Neural crest cell (in vitro differentiated cells): ENCODE measurements at places on chromosomes 6 and 20.

DNA sequence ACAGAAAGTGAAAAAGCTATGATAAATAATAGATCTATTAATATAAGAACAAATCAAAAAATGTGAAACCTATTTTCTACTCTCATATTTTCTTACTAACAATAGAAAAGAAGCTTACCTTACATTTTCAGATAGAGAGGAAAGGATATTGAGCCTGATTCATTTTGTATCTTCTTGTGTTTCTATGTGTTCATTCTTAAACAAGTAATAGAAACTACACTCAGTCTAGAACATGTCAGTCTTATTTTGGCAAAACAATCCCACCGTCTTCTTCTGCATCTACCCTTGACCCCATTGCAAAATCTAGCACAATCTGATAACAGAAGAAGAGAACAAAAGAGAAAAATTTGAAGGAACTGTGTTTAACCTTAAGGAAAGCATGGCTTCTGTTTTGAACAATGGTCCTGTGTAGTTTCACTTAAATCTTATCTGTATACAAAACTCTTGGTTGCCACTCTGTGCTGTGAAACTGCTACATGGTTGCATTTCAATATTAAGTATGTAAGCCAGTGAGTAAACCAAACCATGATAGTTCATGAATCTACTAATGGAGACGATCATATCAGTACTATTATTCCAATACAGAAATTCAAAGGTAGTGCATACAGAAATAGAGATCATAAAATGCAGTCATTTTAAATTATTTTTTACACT, 69.5 kb upstream of the LGSN start:
- no peak for DNase-seq

DNA sequence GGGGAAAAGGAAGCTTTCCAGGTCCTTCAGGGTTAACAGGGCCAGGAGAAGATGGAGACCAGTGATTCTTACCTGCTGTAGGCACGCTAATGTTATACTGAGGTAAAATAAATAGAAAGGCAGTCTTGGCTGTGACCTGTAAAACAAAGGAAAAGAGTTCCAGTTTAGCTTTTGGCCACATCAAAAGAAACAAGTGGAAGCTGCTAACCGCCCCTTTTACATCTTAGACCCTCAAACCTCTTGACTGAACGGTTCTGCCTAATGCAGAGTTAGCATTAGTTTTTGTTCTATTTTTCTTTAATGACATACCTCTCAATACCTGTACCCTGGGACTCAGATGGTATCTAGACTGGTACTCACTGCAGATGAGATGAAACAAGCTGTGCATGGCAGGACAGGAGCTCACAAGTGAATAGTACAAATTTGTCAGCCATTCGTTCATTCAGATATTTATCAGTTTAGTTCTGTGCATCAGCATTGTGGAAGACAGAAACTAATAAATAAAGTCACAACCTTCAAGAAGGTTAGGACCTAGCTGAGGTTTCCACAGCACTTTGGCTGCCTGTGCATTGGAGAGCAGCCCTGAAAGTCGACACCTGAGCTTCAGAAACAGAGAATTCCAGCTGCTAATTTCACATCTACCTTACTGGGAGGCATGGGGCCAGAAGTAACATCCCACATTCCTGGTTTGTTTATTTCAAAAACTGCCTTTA, 41.0 kb downstream of the TRAM2 start:
- DNase-seq = no peak

- DNase-seq = no peak
These were observed 25.5 kb downstream of the GNAS start for GRCh38 chr20:58877976-58878360.

DNA sequence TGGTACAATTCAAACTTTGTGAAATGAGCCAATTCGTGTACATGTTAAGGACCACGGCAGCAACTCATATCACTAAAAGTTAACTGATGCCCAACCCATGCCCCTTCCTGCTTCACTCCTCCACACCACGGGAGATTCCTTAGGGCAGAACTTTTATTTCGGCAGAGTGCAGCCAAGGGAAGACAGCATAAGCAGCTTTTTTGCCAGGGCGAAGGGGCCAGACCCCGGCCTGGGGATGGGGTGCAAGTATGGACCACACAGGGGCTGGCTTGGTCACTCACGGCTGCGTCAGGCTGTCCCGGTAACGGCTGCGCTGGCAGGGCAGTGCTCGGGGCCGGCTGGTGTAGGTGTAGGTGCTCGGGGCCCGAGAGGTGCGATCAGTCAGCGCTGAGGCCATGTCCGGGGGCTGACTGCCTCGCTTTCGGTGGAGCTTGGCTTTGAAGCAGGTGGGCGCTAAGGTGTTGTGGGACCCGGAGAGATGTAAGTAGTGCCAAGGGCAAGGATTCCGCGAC, 792 bp downstream of the RSPH3 start:
- peak; percentile 14 for DNase-seq
